ENCODE measurements at places on chromosomes 12 and 14.
A peak's percentile ranks its signal among the peaks of the same experiment; 100 is the strongest.

DNA sequence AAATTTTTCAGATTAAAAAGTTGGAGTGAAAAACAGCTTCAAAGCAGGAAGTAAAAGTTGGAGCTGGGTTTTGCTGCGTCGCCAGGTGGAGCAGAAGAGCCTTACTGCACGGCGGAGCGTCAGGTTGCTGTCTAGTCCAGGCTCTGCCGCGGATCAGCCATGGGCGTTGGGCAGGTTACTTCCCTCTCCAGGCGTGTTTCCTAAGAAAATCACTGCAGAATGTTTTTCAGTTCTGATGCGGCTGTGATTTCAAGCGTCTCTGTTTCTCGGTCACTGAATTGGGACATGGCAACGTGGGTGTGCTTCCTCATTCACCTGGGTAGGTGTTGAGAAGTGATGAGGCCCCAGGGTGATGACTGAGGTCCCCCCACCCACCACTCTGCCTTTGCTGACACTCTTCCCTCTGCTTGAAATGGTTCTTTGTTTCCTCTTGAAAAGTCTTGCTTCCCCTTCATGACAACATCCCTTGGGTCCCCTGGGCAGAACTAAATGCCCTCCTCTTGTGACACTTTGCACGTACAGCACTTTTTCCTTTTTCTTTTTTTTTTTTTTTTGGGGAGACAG, 7.6 kb downstream of the EVL start:
- peak; percentile 83 for DNase-seq

DNA sequence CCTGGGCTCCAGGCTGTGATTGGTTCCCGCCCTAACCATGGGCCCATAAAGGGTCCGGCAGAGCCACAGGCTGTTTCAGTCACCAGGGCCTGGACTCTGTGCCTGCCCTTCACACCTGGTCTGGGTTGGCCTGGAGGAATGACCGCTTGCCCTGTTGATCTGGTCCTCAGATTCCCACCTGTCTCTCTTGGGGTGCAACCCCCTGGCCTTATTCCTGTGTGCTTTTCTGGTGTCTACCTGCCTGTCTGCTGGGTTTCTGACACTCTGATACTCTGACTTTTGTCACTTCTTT, 2.9 kb upstream of the KRT83 start:
- DNase-seq, result no peak

GRCh38 chr12:93954166-93955112, 193.9 kb upstream of the PLXNC1 start:
- DNase-seq, result no peak

DNA sequence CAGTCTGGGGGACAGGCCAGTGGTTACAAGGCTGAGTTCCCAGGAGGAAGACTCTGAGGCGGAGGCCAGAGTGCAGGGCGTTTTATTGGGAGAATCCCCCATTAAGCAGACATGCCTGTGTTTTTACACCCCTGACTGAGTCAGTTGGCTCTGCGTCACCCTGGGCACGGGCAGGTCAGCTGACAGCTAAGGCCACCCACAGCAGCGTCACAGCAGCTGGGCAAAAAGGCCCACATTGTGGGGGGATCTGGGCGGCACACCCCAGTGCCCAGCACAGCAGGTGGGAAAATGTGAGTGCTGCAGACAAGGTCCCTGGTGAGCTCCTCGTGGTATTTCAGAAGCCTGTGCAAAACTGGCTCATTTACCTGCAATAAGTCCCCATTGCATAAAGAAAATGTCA, 184.7 kb downstream of the AACS start:
- no peak for DNase-seq

GRCh38 chr12:91617818-91618217, 435.2 kb upstream of the DCN start:
- DNase-seq, result no peak
